CD8-positive, alpha-beta T cell (primary cell): ENCODE measurements at places on chromosomes 4 and X. TPM values are rescaled to one million over a fixed set of nuclear protein-coding genes. Genes with fewer than 3 reads are reported as not detected.

The AVPR2 gene
- total RNA-seq = not detected

The ZNF157 gene
- 0.56 TPM for total RNA-seq

The NPNT gene
- total RNA-seq = not detected

DNA sequence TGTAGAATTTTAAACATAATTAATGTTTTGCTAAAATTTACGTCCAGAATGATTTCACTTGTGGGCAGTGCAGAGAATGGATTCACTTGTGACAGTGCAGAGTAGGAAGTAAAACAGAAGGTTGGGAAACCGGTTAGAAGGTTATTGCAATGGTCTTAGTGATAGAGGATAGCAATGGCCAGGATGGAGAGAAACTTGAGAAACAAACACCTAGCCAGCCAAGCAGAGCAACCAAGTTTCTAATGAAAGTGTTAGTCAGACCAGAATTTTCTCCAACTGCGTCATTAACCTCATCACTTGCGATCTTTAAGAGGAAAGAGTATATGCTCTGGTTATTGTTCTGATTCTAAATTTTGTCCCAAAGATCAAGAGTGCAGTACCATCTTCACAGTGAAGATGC, 50.0 kb upstream of the TBC1D9 start:
- no peak for DNase-seq

The SLC10A4 gene
- not detected for total RNA-seq

DNA sequence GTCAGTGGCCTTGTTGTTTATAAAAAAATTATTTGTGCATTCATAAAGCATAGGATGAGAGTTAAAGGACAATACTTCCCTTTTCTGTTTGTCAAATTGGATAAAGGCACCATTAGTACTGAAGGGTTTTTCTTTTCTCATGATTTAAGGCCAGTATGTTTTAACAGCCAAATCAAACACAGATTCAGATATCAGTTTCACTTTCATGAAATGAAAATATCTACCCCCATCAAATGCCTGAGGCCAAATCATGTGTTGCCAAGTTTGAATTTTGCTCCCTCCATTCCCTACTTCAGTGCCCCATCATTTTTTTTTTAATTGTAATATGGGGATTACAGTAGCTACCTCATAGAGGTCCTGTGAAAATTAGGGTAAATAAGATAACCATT, 745.9 kb downstream of the RPA4 start:
- DNase-seq = no peak

The SMIM10 gene
- total RNA-seq = not detected

The RAI2 gene
- total RNA-seq = 1.1 TPM

GRCh38 chr4:147725673-147726072, 6.2 kb upstream of the ARHGAP10 start:
- DNase-seq = no peak

GRCh38 chr4:26308568-26308967, 12.2 kb upstream of the RBPJ start:
- DNase-seq = no peak

The ZAR1 gene
- not detected for total RNA-seq

DNA sequence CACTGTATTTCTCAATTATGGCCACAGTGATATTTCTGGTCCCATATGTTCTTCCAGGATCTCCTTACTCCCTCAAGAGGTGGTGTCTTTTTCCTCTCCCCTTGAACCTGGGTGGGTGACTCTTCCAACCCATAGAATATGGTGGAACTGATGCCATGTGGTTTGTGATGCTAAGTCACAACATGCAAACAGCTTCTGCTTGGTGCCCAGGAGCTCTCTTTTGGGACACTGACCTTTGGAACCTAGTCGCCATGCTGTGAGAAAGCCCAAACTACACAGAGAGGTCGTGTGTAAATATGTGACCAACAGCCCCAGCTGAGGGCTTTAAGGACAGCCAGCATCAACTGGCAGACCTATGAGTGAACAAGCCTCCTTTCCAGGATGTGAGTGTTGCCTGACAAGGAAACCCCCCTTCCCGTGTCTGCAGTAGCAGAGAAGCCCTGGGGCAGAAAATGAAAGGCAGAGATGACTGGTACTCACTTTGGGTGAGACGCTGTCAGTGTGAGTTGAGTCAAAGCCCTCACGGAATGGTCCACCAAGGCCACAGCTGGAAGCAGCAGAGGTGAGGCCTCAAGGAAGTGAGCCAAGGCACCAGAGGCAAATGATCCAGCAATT, 223.4 kb downstream of the BCOR start:
- no peak for DNase-seq

DNA sequence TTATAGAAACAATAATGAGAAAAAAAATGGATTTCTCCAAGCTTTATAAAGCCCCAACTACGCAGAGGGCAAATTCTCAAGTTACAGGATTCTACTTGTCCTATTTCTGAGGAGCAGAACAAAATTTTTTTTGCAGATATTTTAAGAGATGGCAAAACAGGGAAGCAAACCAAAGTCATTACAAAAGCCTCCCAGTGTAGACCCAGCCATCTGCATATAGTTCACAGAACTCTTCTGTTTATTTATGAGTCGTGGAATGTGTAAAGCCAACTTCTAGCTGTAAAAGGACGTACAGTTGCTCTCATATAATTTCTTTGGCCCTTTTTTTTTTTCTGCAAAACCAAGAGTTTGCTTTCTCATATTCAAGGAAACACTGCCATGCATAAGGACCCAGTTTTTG, 120.4 kb downstream of the PCDH7 start:
- DNase-seq = no peak

The RAB39B gene
- total RNA-seq = 3.6 TPM

The MAP9 gene
- total RNA-seq = 17.2 TPM

GRCh38 chr4:24922416-24922815, 9.6 kb upstream of the CCDC149 start:
- no peak for DNase-seq

DNA sequence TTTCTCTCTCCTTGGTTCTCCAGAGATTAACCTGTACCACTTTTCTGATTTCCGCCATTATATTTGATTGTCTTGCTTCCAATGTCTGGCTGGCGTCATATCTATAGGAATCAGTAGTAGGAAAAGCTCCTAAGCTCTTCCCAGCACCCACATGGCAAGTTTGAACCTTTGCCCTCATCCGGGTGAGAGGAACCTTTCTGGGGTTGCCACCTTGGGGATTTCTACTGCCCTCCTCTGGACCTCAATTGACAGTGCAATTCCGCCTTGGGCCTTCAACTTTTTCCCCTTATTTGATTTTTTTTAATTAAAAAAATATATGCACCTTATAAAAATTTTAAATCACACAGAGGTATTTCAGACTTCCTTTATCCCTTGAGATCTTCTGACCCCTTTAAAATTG, 2.0 kb upstream of the CXorf66 start:
- DNase-seq = no peak

DNA sequence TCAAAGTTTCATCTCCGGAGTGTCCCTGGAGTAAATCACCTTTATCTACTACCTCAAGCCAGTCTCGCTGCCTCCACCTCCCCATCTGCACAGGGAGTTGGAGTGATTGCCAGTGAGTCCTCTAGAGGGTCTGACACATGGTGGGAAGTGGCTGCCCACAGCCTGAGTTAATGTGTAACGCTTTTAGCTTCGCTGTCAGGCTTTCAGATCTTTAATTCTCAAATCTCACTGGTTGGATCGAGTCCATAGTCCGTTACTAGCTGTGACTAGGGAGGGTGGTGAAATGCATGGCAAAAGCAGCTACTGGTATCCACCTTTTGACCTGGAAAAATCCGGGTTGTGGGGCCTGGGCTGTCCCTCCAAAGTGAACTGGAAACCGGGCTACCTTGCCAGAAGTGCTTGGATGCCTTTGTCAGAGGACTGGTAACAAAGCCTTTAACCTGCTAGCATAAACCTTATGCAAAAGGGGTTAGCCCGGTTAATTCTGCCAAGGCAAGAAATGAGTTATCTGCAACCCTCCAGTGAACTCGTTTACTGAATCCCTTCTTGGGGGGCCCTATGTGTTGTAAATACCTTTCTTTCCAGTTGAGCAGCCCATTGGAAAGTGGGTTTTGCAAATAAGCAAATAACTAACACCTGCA, 5.1 kb upstream of the WDR1 start:
- no peak for DNase-seq

DNA sequence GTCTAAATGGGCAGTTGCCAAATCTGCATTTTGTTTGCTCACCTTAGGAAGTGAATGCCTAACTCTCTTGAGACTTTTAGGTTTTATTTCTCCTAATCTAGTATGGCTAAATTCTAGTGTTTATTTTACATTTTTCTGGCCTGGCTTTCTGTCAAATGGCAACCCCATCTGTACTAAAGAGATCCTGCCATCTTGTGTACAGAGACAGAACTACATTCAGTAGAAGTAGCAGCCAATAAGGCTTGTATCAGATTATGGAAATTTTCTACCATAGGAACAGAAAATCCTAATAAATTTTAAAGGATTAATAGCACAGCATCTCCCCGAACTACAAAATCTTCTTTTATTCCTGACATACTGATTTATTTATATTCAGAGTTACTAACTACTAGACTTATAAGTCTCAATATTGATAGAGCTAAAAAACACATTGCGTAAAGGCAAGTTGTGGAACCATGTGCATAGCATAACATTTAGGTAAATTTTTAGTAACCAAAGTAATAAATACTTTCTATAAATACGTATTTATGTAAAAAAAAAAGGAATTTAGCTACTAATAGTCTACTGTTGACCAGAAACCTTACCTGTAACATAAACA, 45.5 kb downstream of the TMEM144 start:
- no peak for DNase-seq

GRCh38 chrX:48684134-48684533, 535 bp downstream of the WAS start:
- no peak for DNase-seq

The RIPPLY1 gene
- not detected for total RNA-seq

GRCh38 chr4:153661908-153662307, 22.2 kb upstream of the TLR2 start:
- DNase-seq = no peak

GRCh38 chr4:3122081-3122563, 47.6 kb downstream of the HTT start:
- no peak for DNase-seq

GRCh38 chrX:21412883-21413282, 38.7 kb downstream of the CNKSR2 start:
- no peak for DNase-seq

GRCh38 chr4:23685471-23685870, 204.4 kb downstream of the PPARGC1A start:
- DNase-seq = no peak

DNA sequence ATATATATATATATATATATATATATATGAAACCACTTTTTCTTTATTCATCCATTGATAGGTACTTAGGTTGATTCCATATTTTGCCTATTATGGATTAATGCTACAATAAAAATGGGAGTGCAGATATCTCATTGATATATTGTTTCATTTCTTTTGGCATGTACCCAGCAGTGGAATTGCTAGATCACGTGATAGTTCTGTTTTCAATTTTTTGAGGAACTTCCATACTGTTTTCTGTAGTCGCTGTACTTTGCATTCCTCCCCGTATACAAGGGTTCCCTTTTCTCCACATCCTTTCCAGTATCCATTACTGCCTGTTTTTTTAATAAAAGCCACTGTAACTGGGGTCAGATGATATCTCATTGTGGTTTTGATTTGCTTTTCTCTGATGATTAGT, 124.6 kb downstream of the GABRB1 start:
- DNase-seq = no peak

- DNase-seq = no peak
Observed at GRCh38 chr4:152342293-152342692, 193.6 kb downstream of the FBXW7 start.

DNA sequence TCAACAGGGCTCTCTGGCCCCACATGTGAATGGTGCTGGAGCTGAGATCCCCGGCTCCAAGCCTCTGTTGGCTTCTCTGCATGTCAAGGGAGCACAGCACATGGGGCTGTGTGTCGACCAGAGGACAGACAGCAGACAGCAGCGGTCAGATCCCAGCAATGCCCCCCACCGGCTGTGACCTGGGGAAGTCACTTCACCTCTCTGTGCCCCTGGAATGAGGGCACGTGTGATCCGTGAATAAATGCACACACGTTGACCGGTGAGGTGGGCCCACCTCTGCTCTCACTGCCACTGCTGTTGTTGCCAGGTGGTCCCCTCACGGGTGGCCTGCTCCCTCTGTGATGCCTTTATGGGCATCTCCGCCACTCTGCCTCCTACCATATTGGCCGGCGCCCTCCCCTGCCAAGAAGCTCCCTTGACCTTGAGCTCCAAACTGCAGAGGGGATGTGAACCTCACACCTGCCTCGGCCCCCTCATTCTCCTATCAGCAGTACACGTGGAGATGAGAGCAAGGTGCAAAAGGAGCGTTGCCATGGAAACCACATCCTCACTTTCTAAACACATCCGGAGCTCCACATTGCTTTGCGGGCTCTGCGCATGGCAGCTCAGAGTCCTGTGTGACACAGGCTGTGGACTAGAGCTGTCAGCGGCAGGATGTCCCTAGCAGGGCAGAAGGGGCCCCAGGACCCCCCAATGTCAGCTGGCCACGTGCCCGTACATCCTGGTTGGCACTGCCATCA, 75.4 kb downstream of the ABLIM2 start:
- no peak for DNase-seq

The TAF7L gene
- not detected for total RNA-seq

The PCDH7 gene
- not detected for total RNA-seq

DNA sequence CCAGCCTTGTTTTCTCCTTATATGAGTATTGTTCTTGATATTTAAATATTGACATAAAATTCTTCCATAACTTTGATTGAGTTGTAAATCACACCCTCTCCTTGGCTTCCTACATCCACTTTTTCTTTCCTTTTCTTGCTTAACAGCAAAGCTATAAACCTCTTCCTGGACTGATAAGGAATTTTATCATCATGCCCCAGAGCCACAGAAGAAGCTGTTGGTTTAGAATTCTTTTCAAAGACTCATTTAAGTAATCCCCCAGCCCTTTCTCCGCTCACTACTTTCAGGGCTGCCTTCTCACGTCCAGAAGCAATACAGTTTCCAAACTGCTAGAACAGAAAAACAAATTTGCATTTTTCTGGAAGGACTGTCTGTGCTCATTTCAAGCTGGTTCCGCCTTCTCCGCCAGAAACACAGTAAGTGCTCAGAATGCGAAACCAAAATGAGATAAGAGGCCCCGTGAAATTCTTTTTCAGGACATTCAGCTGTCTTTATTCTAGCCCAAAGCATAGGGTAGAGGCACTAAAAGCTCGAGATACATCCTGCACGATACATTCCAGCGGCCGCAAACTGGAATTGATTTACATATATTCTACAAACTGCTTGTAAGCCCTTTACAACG, 849 bp downstream of the MID1 start:
- no peak for DNase-seq

GRCh38 chr4:2954358-2955185, 8.6 kb downstream of the NOP14 start:
- DNase-seq = peak; percentile 51
